ENCODE measurements at places on chromosomes 5 and 9. TPM values are rescaled to one million over a fixed set of nuclear protein-coding genes. Genes with fewer than 3 reads are reported as not detected.
A peak's percentile ranks its signal among the peaks of the same experiment; 100 is the strongest.

GRCh38 chr5:170752257-170753215, 31.0 kb upstream of the GABRP start:
- no peaks in the 10 kb centered on the region for H3K36me3 ChIP-seq
- H3K4me3 ChIP-seq, result no peak overlapping the region
- no peak for DNase-seq
- H3K4me1 ChIP-seq, result peaks cover 25% of the 10 kb centered on the region

DNA sequence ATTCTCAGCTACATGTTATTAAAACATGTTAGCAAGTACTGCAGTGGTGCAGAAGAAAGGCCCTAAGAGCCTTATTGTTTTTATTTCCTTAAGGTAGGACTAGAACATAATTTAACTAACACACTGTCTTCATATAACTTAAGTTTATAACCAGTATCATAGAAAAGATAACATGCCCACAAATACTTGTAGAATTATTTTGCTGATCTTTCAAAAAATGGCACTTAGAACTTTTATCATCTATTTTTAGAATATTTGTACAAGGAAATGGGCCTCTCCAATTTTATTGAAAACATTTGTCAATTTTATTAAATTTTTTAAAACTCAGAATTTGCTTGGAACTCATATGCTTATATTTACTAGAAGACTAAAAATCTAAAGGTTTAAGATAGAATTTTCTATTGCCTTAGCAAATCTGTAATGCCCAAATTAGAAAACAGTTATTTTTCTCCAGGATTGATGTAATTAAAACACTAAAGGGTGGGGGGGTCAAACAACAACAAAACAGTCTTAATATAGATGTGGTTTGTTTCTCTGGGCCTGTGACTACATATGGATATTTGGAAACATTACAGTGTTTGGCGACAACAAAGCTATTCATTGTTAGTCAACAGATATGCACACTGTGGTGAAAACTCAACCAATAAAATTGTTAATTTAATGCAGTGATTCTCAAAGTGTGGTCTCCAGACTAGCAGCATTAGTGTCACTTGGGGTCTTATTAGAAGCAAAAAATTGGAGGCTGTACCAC, 360.4 kb downstream of the PDE4D start:
- H3K36me3 ChIP-seq, result no peaks in the 10 kb centered on the region
- DNase-seq, result no peak
- peaks cover 7% of the 10 kb centered on the region for H3K4me1 ChIP-seq

GRCh38 chr9:135413461-135413860, 66.1 kb upstream of the PPP1R26 start:
- H3K4me3 ChIP-seq, result no peak overlapping the region
- H3K27ac ChIP-seq, result no peak overlapping the region
- DNase-seq, result no peak
- H3K36me3 ChIP-seq, result no peaks in the 10 kb centered on the region

GRCh38 chr5:144210655-144211054, 40.0 kb downstream of the KCTD16 start:
- H3K4me1 ChIP-seq, result no peaks in the 10 kb centered on the region
- H3K27me3 ChIP-seq, result no peaks in the 10 kb centered on the region
- DNase-seq, result no peak

DNA sequence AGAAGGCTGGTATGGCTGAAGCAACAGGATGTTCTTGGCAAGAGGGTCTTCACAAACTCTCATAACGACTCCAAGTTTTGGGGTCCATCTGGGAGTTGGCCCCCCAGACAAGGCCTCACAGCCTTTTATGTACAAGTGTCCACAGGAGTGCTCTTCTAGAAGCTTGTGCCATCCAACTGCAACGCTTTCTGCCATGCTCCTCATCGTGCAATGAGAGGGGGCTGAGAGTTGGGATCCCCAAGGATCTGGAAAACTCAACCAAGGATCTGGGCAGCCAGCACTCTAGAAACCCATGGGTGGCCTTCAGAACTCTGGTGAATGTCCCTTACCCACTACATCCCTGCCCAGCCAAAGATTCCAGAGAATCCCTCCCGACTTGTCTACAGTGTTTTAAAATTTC, 8.5 kb upstream of the AMBP start:
- no peak overlapping the region for H3K4me3 ChIP-seq
- H3K27me3 ChIP-seq, result no peaks in the 10 kb centered on the region
- no peak overlapping the region for H3K27ac ChIP-seq
- H3K4me1 ChIP-seq, result peaks cover 11% of the 10 kb centered on the region

DNA sequence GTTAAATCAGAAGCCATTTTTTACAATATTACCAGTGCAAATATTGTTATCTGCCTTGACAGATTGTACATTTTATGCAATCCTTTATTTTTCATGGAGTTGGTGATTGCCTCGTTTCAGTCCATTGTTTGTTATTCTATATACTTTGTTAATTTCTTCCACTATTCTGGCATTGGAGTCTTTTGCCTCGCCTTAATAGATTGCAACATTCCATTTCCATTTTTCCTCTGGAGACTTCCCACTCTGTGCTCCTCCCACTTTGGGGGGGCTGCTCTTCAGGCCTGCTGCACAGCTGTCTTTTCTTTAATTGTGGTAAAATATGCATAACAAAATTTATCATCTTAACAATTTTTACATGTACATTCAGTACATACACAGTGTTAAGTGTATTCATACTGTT, 4.4 kb upstream of the DCAF10 start:
- no peak overlapping the region for H3K4me3 ChIP-seq
- no peaks in the 10 kb centered on the region for H3K27me3 ChIP-seq
- DNase-seq, result no peak
- no peaks in the 10 kb centered on the region for H3K36me3 ChIP-seq

GRCh38 chr5:107370396-107370968, 300.3 kb downstream of the EFNA5 start:
- no peak for DNase-seq
- H3K4me1 ChIP-seq, result peaks cover 10% of the 10 kb centered on the region
- H3K36me3 ChIP-seq, result no peaks in the 10 kb centered on the region
- no peaks in the 10 kb centered on the region for H3K27me3 ChIP-seq
- H3K27ac ChIP-seq, result no peak overlapping the region

DNA sequence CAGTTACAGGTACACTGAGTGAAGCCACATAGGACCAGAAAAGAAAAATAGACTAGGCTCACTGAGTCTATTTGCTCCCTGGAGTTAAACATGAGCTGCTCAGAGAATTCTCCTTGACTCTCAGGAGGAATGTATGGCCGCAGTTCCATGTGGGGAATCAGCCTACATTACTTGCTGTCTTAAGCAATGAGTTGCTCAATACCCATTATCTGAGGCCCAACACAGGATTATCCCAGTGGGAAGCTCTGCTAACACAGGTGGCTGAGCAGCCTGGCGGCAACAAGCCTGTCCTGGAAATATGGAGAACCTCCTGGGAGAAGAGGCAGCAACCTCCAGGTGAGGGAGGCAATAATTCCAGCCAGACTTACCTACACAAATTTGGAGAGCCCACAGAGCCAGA, 177.5 kb upstream of the NREP start:
- no peak overlapping the region for H3K4me3 ChIP-seq
- H3K36me3 ChIP-seq, result no peaks in the 10 kb centered on the region
- H3K4me1 ChIP-seq, result no peaks in the 10 kb centered on the region
- no peaks in the 10 kb centered on the region for H3K27me3 ChIP-seq

- no peaks in the 10 kb centered on the region for H3K27me3 ChIP-seq
- DNase-seq, result no peak
- no peaks in the 10 kb centered on the region for H3K4me1 ChIP-seq
- no peak overlapping the region for H3K4me3 ChIP-seq
- H3K27ac ChIP-seq, result no peak overlapping the region
Measured at GRCh38 chr9:121021301-121021700, 28.8 kb downstream of the C5 start.

- H3K4me1 ChIP-seq, result peaks cover 8% of the 10 kb centered on the region
- no peak overlapping the region for H3K4me3 ChIP-seq
- H3K27me3 ChIP-seq, result no peaks in the 10 kb centered on the region
- H3K36me3 ChIP-seq, result no peaks in the 10 kb centered on the region
Measured at GRCh38 chr9:123318202-123318601, 37.8 kb upstream of the CRB2 start.

GRCh38 chr9:91991721-91992341, 41.8 kb upstream of the ROR2 start:
- no peak for DNase-seq
- H3K27ac ChIP-seq, result peak overlapping the region; percentile 46
- no peaks in the 10 kb centered on the region for H3K4me1 ChIP-seq
- H3K27me3 ChIP-seq, result no peaks in the 10 kb centered on the region

DNA sequence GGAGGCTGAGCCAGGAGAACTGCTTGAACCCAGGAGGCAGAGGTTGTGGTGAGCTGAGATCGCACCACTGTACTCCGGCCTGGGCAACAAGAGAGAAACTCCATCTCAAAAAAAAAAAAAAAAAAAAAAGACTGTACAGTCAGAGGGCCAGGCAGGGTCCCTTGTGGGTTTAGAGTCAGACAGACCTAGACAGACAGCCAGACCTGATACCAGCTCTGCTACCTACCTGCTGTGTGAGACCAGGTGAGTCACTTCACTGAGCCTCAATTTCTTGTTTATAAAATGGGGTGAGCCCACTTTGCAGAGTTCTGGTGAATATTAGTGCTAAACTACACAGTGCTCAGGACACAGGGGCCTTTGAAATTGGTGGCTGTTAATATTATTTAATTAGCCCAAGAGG, 19.7 kb downstream of the TRIM14 start:
- H3K4me3 ChIP-seq, result no peak overlapping the region
- no peak overlapping the region for H3K27ac ChIP-seq
- DNase-seq, result no peak

- no peaks in the 10 kb centered on the region for H3K27me3 ChIP-seq
- H3K36me3 ChIP-seq, result no peaks in the 10 kb centered on the region
- no peak overlapping the region for H3K4me3 ChIP-seq
- no peak overlapping the region for H3K27ac ChIP-seq
Measured at GRCh38 chr9:61670616-61671015, 480.8 kb downstream of the SPATA31A7 start.

GRCh38 chr9:14994738-14995137, 84.5 kb upstream of the FREM1 start:
- no peak for DNase-seq
- no peak overlapping the region for H3K4me3 ChIP-seq
- H3K27ac ChIP-seq, result no peak overlapping the region
- H3K36me3 ChIP-seq, result no peaks in the 10 kb centered on the region
- H3K27me3 ChIP-seq, result no peaks in the 10 kb centered on the region
- peaks cover 10% of the 10 kb centered on the region for H3K4me1 ChIP-seq

DNA sequence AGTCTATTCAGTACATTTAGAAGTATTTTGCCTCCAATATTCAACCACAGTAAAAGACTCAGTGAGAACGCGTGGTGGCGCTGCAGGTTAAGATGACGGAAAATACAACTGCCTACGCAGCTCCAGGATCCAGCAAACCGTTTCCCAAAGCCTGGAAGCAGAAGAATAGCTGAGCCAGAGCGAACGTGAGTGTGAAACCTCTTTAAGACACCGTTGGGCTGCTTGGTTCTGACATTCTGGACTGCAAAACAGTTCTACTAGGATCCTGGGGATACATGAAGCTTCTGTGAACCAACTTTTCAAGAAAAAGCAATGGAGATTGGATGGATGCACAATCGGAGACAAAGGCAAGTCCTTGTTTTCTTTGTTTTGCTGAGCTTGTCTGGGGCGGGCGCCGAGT, at the start of gene PCDHB16:
TSS of gene PCDHB16 (plus strand) at position 140 of the 400 bp plus-strand sequence. CDS start at position 313, 173 bp downstream.
- H3K27me3 ChIP-seq, result no peaks in the 10 kb centered on the region
- H3K4me1 ChIP-seq, result no peaks in the 10 kb centered on the region
- H3K36me3 ChIP-seq, result no peaks in the 10 kb centered on the region
- H3K27ac ChIP-seq, result peak within 1 kb of the TSS; percentile 24

- no peaks in the 10 kb centered on the region for H3K4me1 ChIP-seq
- H3K4me3 ChIP-seq, result no peak overlapping the region
- H3K36me3 ChIP-seq, result no peaks in the 10 kb centered on the region
- H3K27ac ChIP-seq, result no peak overlapping the region
- H3K27me3 ChIP-seq, result no peaks in the 10 kb centered on the region
Measured at GRCh38 chr5:122965111-122965510, 71.4 kb downstream of the PPIC start.

- no peak for DNase-seq
- no peak overlapping the region for H3K4me3 ChIP-seq
- no peak overlapping the region for H3K27ac ChIP-seq
- no peaks in the 10 kb centered on the region for H3K36me3 ChIP-seq
- H3K4me1 ChIP-seq, result peaks cover 7% of the 10 kb centered on the region
Measured at GRCh38 chr9:69546265-69546664, 125.9 kb downstream of the APBA1 start.

- no peaks in the 10 kb centered on the region for H3K27me3 ChIP-seq
- peaks cover 10% of the 10 kb centered on the region for H3K4me1 ChIP-seq
- no peak overlapping the region for H3K4me3 ChIP-seq
Measured at GRCh38 chr5:135830876-135831275, 3.6 kb upstream of the SLC25A48 start.

DNA sequence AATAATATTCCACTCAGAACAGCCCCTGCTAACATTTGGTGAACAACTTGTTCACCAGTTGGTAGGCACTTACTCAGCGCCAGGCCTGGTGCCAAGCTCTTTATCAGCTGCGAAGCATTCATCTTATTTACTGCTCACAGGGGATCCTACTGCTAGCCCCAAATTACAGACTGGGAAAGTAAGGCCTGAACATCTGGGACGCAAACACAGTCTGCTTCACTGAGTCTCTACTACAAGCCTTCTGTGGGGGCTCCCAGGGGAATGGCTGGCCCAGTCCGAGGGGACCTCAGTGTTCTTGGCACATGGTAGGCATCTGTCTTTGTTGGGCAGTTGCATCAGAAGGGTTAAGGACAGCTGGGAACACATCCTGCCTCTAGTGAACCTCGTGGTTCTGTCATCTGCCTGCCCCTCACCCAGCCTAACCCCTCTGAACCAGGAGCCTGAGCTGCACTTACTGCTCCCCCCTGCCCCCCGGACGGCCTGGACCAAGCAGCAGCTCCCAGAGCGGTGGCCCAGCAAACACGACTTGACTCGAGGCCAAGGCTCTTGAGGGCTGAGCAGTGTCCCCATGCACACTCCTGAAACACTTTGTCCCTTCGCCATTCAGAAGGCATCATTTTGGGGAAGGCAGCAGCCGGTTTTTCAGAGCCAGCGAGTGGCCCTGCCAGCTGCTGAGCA, at the start of gene PHYHD1:
TSS of gene PHYHD1 (plus strand) at position 602 of the 678 bp plus-strand sequence. CDS start 1,342 bp downstream, outside the sequence.
- DNase-seq, result no peak
- H3K27ac ChIP-seq, result peak within 1 kb of the TSS; percentile 96
- H3K36me3 ChIP-seq, result no peaks in the 10 kb centered on the region

The CCL27 gene
- total RNA-seq, result not detected

The LRRTM2 gene
- total RNA-seq, result 1.2 TPM

The PRLR gene
- 13.3 TPM for total RNA-seq

The CCL28 gene
- 0.74 TPM for total RNA-seq

The PTPA gene
- total RNA-seq, result 46.2 TPM

The PCDHA2 gene
- total RNA-seq, result not detected

The PAPPA gene
- 4.4 TPM for total RNA-seq

The ARSI gene
- total RNA-seq, result 4.7 TPM

The SREK1IP1 gene
- total RNA-seq, result 6.6 TPM

The GHR gene
- total RNA-seq, result 16.7 TPM

The SH3TC2 gene
- total RNA-seq, result 2.0 TPM

Measured in vagina (tissue), 2 donors.